Vagina (tissue), 2 donors: ENCODE measurements at places on chromosomes 4 and X.
A peak's percentile ranks its signal among the peaks of the same experiment; 100 is the strongest.

DNA sequence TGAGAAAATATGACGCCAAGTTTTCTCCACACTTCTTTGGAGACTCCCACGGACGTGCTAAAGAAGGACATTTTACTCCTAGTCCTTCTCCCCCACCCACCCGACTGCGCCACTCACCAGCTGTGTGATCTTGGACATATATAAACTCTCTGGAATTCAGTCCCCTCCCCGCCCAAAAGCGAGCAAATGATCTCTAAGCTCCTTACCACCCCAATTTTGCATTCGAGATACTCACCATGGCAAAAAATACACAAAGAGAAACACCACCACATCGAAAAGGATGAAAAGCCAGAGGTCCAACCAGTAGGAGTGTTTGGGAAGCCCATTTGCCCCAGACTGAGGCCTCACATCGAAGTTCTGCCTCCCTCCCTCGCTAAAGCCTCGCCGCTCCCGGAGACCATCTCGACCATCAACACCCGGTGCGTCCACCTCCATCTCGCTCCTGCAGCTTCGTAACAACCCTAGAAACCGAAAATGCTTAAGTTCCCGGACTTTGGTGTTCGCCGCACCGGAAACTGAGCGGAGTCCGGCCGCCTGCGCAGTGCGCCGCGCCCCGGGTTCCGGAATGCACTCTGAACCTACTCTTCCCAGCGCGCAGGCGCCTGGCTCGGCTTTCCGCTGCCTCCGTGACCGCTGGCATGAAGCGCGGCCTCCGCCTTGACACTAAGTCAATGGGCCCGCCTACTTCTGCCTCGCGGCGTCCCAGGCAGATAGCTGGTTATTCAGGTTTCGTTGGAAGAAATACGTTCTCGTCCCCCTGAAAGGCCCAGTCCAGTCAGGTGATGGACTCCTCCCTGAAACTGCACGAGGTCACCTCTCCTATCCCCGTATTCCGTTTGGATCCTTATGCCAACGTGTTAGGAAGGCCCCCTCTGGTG is 21.6 kb downstream of the FABP2 start:
- DNase-seq, result no peak
- no peaks in the 10 kb centered on the region for H3K27me3 ChIP-seq
- H3K4me3 ChIP-seq, result peak overlapping the region; percentile 75
- peaks cover 33% of the 10 kb centered on the region for H3K4me1 ChIP-seq
- H3K36me3 ChIP-seq, result peaks cover 10% of the 10 kb centered on the region

DNA sequence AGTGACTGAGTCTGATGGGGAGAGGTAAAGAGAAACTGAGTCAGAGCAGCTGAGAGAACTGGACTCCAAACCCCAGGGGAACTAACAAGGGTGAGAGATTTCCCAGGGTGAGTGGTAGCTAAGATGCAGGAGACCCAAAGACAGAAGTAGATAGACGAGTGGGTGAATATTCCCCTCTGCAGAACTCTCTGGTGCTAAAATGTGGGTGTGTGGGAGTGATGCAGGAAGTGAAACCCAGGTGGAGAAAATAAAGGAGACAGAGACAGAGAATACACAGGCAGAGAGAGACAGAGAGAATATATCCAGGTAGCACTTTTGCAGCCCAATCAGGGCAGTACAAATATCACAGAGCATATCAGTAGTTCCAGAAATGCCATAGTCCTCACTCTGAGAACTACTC is 212.5 kb upstream of the ZIC3 start:
- no peak overlapping the region for H3K4me3 ChIP-seq
- DNase-seq, result no peak
- no peak overlapping the region for H3K27ac ChIP-seq
- no peaks in the 10 kb centered on the region for H3K36me3 ChIP-seq

- no peaks in the 10 kb centered on the region for H3K36me3 ChIP-seq
- peaks cover 29% of the 10 kb centered on the region for H3K4me1 ChIP-seq
- H3K4me3 ChIP-seq, result no peak overlapping the region
- no peaks in the 10 kb centered on the region for H3K27me3 ChIP-seq
- no peak for DNase-seq
Measured at GRCh38 chr4:82433791-82434190, 3.4 kb downstream of the ENOPH1 start.

GRCh38 chr4:150283689-150284088 is 205.4 kb downstream of the DCLK2 start:
- DNase-seq, result no peak
- H3K36me3 ChIP-seq, result no peaks in the 10 kb centered on the region
- H3K27me3 ChIP-seq, result no peaks in the 10 kb centered on the region

DNA sequence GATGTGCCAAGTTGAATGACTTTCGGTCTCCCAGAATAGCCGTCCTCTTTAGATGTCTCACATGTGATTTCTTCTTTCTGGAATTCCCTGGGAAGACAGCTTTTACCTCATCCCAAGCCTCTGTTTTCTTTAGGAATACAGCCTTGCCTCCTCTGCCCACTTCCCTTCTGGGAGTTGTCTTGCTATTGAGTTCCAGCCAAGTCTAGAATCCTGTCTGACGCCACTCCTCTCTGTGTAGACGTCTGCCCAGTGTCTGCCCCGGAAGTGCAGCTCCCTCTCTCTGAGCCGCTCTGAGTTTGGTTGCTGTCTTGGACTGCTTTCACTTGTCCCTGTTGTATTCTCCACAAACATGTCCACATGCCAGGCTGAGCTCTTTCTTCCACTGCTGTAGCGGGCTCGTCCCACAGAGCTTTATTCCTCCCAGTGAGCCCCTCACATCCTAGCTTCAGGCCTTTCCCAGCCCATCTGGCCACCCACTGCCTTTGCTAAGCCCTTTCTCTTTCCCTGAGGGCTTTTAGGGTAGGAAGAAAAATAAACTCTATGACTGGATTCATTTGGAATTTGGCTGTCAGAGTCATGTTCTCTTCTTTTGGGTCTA is 9.0 kb upstream of the IGFBP7 start:
- peaks cover 20% of the 10 kb centered on the region for H3K4me1 ChIP-seq
- no peaks in the 10 kb centered on the region for H3K27me3 ChIP-seq

DNA sequence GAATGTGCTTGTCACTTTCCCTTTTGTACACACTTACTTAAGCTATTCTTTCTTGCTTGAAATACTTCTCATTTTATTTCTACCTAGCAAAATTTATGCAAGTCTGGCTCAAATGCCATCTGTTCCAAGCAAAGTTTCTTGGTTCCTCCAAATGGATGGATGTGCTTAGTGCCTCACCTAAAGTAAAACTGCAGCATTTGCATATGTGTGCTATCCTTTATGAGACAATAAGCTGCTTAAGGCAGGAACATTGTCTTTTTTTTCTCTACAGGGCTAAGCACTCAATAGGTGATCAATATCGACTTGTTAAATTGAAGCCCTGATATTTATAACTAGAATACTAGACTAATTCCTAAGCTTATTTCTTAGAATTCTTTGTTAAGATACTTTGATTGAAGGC is 136.8 kb downstream of the CYLC1 start:
- H3K4me1 ChIP-seq, result no peaks in the 10 kb centered on the region
- no peak for DNase-seq
- H3K36me3 ChIP-seq, result no peaks in the 10 kb centered on the region
- H3K27ac ChIP-seq, result no peak overlapping the region
- peaks cover 4% of the 10 kb centered on the region for H3K27me3 ChIP-seq
- H3K4me3 ChIP-seq, result no peak overlapping the region

- DNase-seq, result no peak
- no peak overlapping the region for H3K4me3 ChIP-seq
- H3K27ac ChIP-seq, result no peak overlapping the region
- no peaks in the 10 kb centered on the region for H3K4me1 ChIP-seq
Measured at GRCh38 chrX:68868902-68869800, 40.3 kb downstream of the EFNB1 start.
